Stimulated activated effector memory CD8-positive, alpha-beta T cell treated with anti-CD3 and anti-CD28 coated beads, Interleukin-12 subunit alpha, Interleukin-12 subunit beta, amount 100 ng/mL, for 72 hours (primary cell): ENCODE measurements at places on chromosomes 4 and X.

DNA sequence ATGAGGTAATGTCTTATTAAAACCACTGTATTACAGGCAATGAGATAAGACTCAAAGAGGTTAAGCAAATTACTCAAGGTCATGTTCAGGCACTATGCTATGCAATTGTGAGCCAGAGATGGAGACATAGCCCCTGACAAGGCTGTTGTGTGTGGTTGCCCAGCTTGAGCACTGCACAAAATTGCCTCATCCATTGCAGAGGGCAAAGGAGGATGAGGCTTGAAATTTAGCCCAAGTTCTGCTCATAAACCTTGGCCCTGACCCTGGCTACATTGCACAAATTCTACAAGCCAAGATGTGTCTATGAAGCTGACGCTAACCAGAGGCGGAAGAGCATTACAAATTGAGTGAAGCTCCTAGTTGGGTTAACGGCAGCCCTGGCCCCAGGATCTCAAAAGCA lies 65.6 kb upstream of the PGM2 start:
- DNase-seq = no peak

DNA sequence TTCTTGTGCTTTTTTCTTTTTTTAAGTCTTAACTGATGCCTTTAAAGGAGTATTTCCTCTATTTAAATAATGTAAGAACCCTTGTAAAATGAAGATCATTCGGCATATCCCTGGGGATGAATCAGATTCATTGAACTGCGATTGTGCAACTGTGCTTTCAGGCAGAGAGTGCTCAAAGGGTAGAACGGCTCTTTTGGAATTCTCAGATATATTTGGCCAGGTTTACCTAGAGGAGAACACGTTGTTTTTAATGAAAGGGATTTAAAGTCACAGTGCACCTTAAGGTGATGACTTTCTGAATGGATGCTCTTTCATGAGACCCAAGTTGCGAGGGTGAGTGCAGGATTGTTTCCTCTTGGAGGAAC lies 51.6 kb upstream of the ELOVL6 start:
- no peak for DNase-seq

DNA sequence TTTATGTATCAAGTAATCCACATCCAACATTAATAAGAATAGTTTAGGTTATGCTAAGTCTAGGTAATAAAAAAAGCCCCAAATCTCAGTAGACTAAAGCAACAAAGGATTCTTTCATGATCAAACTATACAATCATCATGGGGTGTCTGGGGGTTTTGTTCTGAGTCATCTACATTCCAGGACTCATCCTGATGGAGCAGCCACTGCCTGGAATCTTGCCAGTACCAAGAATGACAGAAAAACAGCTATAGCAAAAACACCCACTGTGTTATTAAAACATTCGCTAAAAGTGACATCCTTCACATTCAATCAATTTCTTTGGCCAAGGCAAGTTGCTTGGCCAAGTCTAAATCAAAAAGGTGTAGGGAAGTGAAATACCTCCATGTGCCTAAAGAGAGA lies 3.9 kb upstream of the ARHGEF38 start:
- DNase-seq = no peak

DNA sequence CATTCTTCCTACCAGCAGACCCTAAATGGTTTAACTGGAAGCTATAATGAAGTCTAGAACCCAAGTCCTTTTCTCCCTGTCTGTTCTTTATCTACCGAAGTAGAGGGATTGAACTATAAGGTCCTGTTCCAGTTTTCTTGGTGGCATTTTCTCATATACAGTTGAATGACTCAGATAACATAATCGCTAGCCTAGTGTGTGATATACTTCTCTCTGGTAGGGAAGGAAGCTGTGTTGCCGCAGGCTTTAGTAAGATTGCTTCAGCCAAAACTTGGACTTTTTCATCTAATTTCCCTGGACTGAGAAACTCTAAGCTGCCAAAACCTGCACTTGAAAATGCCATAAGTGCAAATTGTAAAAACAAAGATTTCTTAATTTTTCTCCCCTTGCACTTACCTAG lies 123.4 kb downstream of the NWD2 start:
- DNase-seq = no peak

DNA sequence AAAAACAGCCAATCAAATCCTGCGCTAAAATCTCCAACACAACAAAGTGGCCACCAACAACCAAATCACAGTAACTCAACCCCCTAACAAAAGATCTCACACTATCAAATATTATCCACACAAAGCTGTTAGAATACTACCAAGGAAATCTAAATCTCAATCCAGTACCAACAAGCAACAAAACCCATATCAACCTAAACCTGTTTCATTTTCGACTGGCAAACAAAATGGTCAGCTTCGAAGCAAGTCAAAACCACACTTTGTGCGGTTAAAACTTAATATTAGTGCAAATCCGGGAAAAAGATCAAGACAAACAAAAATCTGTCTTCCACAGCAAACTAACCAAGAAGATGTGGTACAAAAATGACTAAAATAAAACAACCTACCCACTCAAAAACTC lies 28.7 kb upstream of the MUC7 start:
- DNase-seq = no peak

- no peak for DNase-seq
Observed at GRCh38 chr4:123415977-123416376, 19.4 kb downstream of the SPRY1 start.

- DNase-seq = no peak
Observed at GRCh38 chrX:26387906-26388305, 171.9 kb downstream of the MAGEB5 start.
